ENCODE measurements at places on chromosomes 3 and 15.

DNA sequence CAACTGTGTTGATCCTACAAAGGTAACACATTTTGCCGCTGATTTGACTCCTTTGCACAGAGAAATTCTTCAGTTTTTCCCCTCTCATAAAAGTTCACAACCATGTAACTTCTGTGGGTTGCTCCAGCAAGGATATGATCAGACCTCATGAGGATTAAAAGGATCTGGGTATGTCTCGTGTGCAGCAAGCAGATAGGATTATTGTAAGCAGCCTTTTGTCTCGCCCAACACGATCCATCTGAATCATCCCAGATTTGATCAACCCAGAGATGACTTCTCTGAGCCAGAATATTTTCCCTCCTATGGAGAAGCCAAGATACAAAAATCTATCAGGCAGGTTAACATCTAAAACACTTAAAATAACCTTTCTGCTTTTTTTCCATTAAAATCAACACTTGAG lies 12.8 kb upstream of the BNIP2 start:
- DNase-seq: no peak

GRCh38 chr3:13219902-13220296 lies 146.7 kb upstream of the IQSEC1 start:
- no peak for DNase-seq

DNA sequence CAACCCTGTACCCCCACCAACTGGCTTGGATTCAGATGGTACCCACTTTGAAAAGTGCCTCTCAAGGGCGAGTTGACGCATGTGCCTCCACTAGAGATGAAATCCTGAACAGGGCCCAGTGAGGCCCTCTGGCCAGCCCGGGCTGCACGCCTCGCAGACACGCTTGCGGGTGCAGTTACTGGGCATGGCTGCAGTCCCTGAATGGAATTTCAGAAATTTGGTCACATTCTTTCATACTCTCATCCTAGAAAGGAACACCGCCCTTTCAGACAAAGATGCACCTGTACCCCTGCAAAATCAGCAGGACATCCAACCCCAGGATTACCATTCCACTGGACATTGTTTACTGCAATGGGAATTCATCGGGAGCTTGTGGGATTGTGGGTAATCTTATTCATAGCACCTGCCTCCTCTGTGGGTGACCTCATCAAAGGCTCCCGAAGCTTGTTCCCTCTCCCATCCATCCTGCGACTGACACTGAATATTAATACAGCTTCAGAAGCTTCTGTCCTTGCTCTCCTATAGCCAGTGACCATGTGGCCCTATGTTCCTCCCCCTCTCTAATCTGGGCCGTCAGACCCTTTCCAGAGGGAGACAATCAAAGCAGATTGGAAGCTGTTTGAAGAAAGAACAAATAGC lies 42.5 kb upstream of the TPM1 start:
- DNase-seq: no peak

DNA sequence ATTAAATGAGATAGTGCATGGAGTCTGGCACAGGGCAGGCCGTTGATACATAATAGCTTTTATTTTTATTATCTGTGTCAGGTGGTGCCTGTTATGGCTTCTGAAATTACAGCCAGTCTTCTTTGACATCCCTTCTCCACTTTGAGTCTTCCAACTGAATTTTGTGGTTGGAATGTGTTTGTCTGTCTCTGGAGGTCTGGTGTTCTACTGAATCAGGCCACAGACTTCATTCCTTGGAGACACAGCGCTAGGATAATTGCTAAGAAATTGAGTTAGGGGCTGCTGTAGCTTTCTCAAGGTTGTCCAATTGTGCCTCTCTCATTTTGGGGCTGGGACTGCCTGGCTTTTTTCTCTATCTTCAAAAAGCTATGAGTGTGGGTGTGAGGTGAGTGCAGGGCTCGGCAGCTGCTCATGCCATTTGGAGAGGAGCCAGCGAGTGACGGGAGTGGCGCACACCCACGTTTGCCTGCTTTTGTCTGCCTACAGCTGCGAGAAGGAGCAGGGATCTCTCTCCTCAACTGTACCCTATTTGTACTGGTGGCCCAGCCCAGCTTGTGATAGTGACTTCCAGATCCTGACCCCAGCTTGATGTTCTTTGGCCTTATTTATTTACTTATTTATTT lies 49.8 kb upstream of the SYN2 start:
- no peak for DNase-seq

DNA sequence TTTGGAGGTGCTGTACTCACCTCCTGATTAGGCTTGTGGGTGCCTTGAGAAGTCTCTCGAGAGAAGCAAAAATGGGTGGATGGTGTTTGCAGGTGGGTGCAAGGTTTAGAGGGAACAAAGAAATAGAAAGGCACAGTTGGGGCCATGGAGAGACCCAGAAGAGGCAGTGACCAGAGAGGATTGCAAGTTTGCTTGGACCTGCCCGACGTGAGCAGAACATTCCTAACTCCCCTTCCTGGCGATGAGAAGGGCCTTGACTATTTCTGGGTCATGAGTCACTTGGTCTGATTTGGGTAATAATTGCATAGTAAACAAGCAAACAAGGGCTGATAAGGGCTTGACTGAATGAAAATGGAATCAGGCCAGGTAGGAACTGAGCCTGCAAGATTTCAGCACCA lies 7.0 kb upstream of the CTSH start:
- no peak for DNase-seq

All from activated naive CD8-positive, alpha-beta T cell treated with anti-CD3 and anti-CD28 coated beads for 36 hours (primary cell).